ENCODE measurements at places on chromosomes 7 and 10.
A peak's percentile ranks its signal among the peaks of the same experiment; 100 is the strongest.

DNA sequence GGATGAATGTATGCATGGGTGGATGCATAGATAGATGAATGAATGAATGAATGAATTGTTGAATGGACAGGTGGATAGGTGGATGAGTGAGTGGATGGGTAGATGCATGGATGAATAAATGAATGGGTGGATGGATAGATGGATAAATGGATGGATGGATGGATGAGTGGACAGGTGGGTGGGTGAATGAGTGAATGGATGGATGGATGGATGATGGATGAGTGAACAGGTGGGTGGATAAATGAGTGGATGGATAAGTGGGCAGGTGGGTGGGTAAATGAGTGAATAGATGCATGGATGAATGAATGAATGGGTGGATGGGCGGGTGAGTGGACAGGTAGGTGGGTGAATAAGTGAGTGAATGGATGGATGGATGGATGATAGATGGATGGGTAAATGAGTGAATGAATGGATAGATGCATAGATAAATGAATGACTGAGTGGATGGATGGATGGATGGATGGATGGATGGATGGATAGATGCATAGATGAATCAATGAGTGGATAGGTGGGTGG is 72.6 kb downstream of the MYL10 start:
- no peak for DNase-seq

DNA sequence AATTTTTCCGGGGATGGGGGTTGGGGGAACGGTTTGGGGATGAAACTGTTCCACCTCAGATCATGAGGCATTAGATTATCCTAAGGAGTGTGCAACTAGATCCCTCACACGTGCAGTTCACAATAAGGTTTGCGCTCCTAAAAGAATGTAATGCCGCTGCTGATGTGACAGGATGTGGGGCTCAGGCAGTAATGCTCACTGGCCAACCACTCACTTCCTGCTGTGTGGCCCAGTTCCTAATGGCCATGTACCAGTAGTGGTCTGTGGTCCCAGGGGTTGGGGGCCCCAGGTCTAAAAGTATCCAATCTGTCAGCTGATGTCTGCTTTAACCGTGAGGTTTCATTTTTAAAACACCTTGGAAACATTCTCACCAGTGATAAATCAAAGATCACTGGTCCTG is 2.2 kb downstream of the STN1 start:
- DNase-seq = no peak

DNA sequence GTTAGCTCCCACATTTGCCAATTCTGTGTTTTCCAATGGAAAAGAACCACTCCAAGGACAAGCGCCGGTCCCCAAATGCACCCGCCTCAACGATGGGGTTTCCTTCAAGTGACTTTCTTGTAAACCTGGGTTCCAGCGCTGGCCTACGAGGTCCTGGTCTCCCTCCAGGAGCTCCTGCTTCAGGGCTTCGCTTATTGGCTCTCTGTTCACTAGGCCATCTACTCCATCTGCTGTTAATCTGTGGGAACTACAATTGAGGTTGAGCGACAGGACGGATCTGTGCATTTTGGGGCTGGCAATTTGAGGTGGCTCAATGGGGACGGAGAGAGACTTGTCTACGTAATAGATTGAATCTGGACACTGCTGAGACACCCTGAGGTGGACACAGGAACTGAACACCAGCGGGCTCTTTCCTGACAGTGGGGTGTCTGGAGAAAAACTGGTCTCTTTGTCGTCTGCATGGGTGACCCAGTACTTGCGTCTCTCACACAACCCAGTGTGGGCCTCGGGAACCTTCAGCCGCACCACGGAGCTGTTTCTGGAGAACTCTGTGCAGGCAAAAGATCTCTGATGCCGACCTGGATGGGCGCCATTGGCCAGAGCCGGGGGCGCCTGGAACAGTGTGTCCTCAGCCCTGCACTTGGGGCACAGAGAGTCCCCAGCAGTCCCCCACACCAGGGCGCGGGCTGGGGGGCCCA is 115.9 kb upstream of the ADAM12 start:
- DNase-seq = peak; percentile 17

GRCh38 chr10:71349406-71349805 is 30.3 kb downstream of the SLC29A3 start:
- DNase-seq = no peak

GRCh38 chr10:19730907-19731217 is 85.4 kb upstream of the PLXDC2 start:
- DNase-seq = no peak

GRCh38 chr10:23499372-23500132 is 60.7 kb downstream of the OTUD1 start:
- no peak for DNase-seq

DNA sequence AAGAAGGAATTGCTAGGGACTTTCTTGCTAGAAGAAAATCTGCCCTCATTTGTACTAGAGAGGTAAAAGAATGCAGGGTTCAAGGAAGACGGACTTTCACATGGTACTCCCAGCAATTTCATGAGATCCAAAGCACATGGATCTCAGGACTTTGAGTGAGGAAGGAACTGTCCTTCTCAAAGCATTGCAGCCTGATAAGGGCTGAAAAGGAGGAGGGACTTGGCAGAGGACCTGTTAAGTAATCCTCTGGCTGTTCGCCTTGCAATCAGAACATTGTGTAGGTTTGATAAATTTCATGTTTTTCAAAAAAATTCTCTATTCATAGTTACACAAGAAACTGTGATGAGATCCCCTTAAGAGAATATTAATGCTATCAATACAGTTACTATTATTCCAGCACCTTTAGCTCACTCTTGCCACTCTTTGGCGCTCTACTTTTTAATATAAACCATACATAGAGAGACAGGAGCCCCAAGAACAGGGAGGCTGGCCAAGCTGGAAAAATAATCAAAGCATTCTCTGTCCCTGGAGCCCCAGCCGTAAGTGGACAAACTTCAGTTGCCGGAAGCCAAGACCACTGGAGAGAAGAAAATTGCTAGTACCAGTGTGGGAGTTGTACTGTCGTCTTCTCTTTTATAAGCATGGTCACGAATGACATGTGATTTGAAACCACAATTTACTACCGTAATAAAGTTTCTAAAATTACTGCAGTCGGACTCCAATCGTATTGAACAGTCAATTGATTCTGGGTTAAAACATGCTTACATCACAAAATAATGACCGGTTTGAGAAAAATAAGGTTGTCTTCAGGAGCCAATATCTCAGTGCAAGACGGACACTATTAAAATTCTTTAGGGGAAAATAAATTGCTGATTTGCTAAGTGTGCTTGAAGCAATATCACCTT is 424.4 kb downstream of the SDK1 start:
- peak; percentile 29 for DNase-seq

DNA sequence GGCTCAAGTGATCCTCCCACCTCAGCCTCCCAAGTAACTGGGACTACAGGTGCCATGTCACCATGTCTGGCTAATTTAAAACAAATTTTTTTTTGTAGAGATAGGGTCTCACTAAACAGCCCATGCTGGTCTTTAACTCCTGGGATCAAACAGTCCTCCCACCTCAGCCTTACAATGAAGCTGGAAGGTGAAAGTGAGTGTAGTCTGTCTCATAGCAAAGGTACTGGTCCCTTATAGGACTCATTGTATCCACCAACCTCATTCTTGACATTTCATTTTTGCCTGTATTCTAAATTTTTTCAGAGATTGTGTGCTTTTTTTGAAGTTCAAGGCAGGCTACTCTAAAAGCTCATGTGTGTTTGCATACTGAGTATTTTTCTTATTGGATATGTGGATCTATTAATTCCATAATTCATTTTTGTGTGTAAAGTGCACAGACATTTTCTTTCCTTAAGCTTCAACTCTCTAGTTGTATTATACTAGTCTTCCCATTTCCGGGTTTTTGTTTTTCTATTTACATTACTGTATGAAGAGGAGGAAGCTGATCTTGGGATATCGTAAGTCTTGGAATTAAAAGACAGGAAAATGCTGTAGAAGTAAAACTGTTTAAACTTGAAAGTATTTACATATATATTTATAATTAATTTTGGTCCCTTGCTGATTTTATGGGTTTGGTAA is 13.3 kb downstream of the KMT2E start:
- no peak for DNase-seq

- no peak for DNase-seq
Measured at GRCh38 chr7:101906291-101907240, 89.1 kb downstream of the CUX1 start.

- DNase-seq = no peak
Measured at GRCh38 chr7:114487174-114487573, 72.6 kb downstream of the FOXP2 start.

- no peak for DNase-seq
Measured at GRCh38 chr7:100544967-100545359, 6.0 kb downstream of the AGFG2 start.

GRCh38 chr7:70660154-70660818 is 471.7 kb upstream of the GALNT17 start:
- DNase-seq = no peak

DNA sequence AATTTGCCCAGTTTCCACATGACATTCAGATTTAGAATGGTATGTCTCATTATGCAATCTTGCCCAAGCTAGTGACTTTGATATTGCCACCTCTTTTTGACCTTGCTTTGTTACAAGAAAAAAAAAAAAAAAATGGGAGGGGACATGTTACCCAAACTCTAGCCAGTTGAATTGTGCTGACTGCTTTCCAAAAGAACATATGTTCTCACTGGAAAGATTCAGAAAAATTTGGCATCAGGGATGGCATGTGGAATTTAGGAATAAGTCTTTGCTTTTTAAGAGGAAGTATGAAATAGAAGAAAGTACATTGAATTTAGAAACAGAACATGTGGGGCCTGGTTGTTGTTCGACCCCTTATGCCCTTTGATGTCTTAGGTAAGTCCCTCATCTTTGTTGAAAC is 846.8 kb downstream of the NRG3 start:
- DNase-seq = no peak

DNA sequence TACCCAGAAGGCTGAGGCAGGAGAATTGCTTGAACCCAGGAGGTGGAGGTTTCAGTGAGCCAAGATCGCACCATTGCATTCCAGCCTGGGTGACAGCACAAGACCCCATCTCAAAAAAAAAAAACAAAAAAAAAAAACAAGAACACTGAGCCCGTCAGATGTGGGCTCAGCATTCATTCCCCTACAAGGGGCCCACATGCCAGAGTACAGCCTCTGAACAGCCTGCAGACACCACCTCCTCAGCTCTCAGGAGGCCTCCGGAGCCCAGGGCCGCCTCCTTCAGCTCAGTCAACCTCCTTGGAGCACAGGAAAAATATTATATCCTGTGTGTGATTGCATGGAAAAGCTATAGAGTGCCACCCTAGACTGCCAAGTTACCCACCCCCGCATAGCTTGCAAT is 112.3 kb downstream of the ABLIM1 start:
- DNase-seq = no peak

- DNase-seq = no peak
Measured at GRCh38 chr7:24283554-24283896, 465 bp upstream of the NPY start.

- no peak for DNase-seq
Measured at GRCh38 chr7:4091767-4092166, 590.3 kb upstream of the FOXK1 start.

DNA sequence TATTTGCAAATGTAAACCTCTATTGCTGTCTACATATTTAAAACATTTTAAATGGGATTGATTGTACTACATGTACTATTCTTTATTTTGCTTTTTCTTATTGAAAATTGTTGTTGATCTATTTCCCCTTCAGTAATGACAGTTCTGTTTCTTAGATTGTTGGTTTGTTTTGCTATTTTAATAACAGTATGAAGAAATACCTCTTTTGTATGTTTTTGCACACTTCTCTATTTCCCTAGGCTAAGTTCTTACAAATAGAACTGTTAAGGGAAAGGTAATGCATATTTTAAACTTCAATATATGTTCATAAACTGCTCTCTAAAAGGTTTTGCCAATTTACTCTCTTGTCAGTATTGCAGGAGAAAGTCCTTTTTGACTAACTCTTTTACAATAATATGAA is 195.0 kb upstream of the PRPS1L1 start:
- DNase-seq = no peak

DNA sequence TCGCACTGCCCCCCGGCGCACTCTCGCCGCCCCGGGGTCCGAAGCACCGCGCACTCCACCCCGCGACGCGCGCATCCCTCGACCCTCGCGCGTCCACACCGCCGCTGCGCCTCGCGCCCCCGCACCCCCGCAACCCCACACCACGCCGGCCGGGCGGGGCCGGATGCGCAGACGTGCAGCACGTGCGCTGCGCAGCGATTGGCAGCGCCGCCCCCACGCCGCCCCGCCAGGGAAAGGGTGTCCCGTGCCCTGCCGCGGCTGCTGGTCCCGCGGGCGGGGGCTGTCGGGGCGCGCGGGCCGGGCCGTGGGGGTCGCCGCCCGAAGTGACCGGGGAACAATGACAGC is 53.7 kb upstream of the KDM7A start:
- no peak for DNase-seq

DNA sequence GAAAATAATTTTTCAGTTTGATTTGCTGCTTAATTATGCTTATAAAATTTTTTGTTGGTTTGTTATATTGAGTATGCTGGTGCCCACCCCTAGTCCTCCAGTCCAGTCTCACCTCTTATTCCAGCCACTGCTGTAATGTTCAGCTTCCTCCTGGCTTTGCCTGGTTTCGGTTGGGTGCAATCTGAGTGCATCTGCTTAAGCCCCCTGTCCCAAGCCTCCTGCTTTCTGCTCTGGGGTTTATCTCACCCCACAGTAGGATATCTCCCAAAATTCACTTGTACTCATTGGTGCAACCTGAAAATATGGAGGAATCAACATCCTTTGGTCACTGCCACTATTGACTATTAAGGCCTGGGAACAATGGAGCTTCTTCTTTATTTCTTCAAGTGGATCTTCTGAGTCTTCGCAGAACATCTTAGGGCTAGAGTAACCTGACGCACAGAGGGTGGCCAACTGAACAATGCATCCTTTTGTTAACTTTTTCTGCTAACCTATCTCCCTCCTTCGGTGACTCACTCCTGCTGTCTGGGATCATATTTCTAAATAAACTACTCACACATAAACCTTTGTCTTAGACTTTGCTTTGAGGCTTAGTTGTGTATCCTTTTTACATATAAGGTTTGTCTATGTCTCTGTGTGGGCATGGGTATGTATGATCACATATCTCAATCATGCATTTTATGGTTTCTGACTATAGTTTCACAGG is 19.1 kb upstream of the SOSTDC1 start:
- DNase-seq = no peak

Measured in uterus (tissue), 4 donors.